ENCODE measurements at places on chromosomes 3 and 15.

- DNase-seq = no peak
Observed at GRCh38 chr3:142098964-142099363, 50.4 kb downstream of the TFDP2 start.

DNA sequence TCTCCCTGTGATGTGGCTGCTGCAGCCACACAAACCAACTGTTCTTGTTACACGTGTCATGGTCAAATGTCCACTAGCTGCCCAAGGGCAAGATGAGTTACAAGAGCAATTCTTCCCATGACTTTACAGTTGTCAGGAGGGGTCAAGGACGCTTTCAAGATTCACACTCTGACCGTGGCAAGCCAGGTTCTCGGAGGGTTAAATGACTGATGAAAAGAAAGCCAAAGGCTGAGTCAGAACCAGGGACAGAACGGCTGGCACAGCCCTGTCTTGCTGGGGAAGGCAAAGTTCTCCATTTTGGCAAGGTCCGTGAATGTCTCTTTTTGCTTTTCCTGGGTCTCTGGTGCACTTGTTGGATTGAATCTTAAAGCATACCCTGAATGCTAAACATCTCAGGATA, 364.5 kb upstream of the ICE2 start:
- DNase-seq = no peak

DNA sequence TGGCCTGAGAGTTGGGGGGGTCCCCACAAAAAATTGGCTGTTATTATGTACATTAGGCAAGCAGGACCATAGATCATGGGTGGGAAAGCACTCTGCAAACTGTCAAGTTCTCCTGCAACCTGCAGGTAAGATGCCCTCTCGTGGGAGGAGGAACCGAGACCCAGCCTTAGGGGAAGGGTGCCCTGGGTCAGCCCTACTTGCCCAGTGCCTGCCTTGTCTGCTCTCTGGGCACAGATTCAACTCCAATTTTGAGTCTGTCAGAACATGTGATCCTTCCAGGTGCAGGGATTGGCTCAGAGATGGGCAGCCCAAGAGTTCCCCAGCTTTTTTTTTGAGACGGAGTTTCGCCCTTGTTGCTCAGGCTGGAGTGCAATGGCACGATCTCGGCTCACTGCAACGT, 99.2 kb downstream of the PLXNA1 start:
- no peak for DNase-seq

DNA sequence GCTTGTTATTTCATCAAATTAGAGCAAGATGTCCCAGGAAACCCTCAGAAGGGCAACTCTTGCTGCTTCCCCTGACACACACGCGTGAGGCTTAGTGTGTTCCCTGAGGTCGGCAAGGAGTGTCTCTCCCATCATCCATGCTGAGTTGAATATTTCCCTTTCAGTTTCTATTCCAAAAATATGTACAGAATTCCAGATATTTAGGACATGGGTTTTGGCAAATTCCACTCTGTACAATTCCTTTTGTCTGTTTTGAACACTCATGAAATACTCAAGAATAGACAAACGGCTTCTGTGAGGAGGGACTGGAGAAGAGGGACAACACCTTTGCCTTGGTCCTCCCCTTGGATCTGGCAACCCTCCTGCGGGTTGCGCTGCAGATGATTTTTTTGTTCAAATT, 138.0 kb downstream of the DUT start:
- no peak for DNase-seq

DNA sequence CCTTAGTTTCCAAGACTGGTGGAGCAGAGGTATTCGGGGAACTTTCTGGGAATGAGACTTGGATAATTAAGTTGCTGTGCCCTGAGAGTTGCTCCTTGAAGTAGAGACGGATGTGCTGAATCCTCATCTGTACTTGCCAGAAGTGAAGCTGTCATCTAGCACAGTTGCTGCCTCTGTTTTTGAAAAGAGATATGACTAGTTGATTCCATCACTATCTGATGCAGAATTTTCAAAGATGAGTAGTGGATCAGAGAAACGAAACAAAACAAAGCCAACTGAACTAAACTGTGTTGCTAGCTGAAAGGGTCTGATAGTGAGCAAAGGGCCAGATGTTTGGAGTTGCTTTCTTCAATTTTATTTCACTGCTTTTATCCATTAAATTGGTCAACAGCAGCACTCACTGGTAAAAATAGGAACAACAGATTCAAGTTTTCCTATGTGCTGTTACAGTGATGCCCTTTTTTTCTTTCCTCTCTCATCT, 52.7 kb downstream of the MITF start:
- DNase-seq = no peak

GRCh38 chr3:94647131-94647530, 584.3 kb downstream of the NSUN3 start:
- DNase-seq = no peak

DNA sequence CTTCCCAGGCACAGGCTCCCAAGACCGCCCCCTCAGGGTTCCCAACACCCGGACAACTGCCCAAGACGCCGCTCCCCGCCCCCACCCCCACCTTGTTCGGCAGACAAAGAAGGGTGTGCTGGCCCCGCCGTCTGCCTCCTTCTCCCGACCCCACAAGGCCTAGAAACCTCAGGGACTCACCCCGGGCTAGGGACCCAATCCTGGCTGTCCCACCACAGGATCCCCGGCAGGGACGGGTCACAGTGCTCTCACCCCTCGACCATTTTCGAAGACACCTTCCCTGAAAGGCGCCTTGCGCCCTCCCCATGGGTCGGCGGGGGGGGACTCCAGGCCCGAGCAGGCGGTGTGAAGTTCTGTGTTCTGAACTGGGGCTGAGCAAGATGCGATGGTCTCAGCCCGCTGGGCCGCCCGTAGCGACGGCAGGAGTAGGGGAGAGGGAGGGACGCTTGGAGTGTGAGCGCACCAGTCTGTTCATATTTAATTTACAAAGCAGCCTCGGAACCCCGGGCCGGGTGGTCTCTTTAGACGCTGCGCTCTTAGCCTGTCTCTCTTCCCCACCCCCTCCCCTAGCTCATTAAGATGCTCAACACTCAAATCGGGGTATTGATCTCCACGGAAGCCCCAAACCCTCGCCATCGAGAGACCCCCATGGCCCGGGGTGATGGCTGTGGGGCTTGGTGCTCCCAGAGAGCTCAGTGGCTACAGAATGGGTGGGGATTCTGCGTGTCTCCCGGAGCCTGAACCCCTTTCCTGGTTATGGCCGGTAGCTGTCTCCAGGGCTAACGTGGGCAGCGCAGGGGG, 1.4 kb upstream of the ISLR2 start:
- DNase-seq = no peak

GRCh38 chr3:30368978-30369377, 237.4 kb upstream of the TGFBR2 start:
- DNase-seq = no peak

- DNase-seq = no peak
Observed at GRCh38 chr15:101446518-101447167, 42.9 kb downstream of the PCSK6 start.

DNA sequence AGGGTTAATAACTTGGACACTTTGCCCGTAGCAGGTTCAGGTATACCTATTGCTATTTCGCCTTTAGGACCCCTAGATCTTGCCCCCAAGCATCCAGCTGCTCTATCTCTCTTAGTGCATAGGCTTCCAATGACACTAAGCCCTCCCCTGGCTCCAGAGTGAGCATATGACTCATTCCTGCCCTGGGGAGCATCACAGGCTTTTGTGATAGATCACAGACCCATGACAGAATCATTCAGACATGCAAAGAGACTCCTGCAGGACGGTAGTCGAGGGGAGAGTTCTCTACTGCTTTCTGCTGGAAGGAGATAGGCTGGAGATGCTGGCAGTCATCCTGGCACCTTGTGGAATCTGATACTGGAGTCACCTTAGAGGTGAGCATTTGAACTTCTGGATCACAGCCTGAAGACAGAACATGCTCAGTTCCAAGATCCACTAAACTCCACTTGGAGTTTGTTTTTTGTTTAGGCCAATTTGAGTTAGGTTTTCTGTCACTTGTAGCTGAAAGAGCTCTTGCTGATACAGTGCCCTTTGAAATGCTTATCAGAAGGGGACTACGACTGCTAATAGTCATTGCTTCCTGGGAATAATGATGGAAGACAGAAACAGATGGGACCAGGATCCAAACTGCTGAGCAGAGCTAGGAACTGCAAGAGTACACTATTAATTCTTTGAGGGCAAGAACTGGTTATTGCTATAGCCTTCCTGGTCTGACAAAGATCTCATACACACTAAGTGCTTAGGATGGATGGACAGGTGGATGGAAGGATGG, 11.0 kb downstream of the LYSMD2 start:
- DNase-seq = no peak

- no peak for DNase-seq
Observed at GRCh38 chr3:107493134-107493533, 29.6 kb upstream of the BBX start.

GRCh38 chr3:71934520-71935270, 149.7 kb upstream of the PROK2 start:
- DNase-seq = no peak

- DNase-seq = no peak
Observed at GRCh38 chr3:151306168-151306810, 10.3 kb downstream of the GPR87 start.

- DNase-seq = no peak
Observed at GRCh38 chr3:98890965-98891910, 10.3 kb downstream of the DCBLD2 start.
